ENCODE measurements at places on chromosomes 4 and X.

GRCh38 chrX:55624403-55624802 lies 1.2 kb downstream of the FOXR2 start:
- no peak for DNase-seq

DNA sequence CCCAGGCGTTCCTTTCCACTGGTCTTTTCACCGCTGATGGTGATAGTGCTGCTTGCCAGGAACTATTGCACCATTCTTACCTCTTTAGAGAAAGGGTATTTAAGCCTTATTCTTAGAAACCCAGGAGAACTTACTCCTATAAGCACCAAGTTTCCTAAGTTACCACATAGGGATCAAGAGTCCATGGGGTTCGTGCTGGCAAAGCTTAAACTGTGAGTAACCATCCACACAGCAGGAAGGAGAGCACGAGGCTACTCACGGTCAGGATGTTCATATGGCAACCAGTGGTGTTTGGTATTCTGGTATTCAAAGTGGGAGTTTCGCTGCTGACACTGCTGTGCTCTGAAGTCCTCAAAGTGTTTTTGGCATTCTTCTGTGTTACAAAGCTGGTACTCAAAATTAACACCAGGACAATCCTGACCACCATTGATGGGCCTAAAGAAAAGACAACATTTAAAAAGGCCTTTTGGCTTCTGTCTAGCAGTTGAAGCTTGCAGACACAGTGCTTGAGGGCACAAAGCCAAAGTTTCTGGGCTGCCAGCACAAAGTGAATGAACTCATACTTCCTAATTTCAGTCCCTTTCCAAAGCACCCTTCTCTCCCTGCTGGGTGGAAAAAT lies 256.9 kb downstream of the ADAMTS3 start:
- DNase-seq, result no peak

DNA sequence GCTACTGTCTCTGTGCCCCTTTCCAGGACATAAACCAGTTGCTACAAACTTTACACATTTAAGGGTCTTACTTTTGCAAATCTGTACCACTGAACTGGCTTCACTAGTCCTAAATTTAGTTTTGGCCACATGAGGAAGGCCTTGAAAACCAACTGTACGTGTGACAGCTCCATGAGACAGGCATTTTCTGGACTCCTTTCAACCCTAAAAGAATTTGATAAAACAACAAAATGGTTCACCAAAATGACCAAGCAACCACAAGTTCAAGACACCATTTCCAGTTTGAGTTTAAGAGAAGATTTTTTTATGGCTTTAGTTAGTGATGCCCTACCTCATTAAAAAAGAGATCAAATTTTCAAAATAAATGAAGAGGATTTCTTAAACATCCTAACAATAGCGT lies 246.4 kb downstream of the ZNF674 start:
- no peak for DNase-seq

- no peak for DNase-seq
Observed at GRCh38 chr4:72971572-72971971, 97.9 kb downstream of the COX18 start.

Measured in stimulated activated CD8-positive, alpha-beta memory T cell treated with anti-CD3 and anti-CD28 coated beads, Interleukin-2, amount 100 ng/mL, for 1 hour (primary cell).